HCT116 (cell line): ENCODE measurements at places on chromosomes 7 and 10. TPM values are rescaled to one million over a fixed set of nuclear protein-coding genes. Genes with fewer than 3 reads are reported as not detected.

Gene RTKN2
- total RNA-seq: 7.9 TPM

Gene GPC2
- total RNA-seq: 17.9 TPM

Gene HERC4
- total RNA-seq: 36.5 TPM

Gene KCND2
- total RNA-seq: 0.05 TPM

Gene ADCY1
- 0.05 TPM for total RNA-seq

Gene TMEM196
- total RNA-seq: not detected

Gene EBLN1
- not detected for total RNA-seq

Gene LRRC18
- total RNA-seq: not detected

Gene TRIM50
- not detected for total RNA-seq

GRCh38 chr7:52897713-52898112 lies 137.7 kb upstream of the POM121L12 start:
- H3K4me3 ChIP-seq: no peak overlapping the region
- H3K36me3 ChIP-seq: no peaks in the 10 kb centered on the region
- DNase-seq: no peak

DNA sequence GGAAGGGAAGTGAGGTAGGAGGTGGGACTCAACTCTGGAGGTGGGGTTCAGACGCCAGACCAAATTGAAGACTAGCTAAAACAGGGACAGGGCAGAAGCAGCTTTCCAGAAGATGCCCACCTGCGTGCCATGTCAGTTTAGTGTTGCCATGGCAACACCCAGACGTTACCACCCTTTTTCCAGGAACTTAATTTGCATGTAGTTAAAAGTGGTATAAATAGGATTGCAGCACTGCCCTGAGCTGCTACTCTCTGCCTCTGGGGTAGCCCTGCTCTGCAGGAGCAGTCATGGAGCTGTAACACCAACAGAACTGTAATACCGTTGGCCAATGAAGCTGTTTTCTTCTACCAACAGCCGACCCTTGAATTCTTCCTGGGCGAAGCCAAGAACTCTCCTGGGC lies 93.8 kb downstream of the PRKCQ start:
- no peak overlapping the region for H3K4me3 ChIP-seq
- no peak for DNase-seq
- H3K27ac ChIP-seq: no peak overlapping the region
- H3K4me1 ChIP-seq: no peaks in the 10 kb centered on the region
- peaks cover 26% of the 10 kb centered on the region for H3K27me3 ChIP-seq

DNA sequence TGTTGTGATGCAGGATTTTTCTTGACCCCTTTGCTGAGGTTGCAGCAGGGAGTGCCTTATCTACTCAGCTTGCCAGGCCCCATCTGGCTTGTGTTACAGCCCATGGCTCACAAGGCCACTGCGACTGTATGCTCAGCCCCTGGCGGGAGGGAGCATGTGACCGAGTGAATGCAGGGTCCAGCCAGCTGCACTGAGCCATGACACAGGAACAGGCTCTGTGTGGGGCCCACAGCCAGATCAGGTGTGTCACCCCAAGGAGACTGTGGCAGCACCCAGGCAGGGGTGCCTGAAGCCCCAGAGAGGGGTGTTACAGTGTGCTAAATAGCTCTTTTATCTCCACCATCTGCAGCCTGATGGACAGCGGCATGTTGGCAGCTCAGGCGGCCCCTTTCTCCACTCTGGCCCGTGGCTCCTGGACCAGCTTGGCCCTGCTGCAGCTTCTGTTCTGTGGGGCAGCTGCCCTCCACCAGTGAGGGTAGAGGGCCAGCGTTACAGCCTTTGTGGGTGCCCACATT lies 2.6 kb upstream of the PCBD1 start:
- peaks cover 12% of the 10 kb centered on the region; the same call in 1 of the 2 replicates for H3K36me3 ChIP-seq
- no peaks in the 10 kb centered on the region for H3K27me3 ChIP-seq
- H3K27ac ChIP-seq: no peak overlapping the region
- H3K4me1 ChIP-seq: peaks cover 40% of the 10 kb centered on the region
- DNase-seq: no peak

DNA sequence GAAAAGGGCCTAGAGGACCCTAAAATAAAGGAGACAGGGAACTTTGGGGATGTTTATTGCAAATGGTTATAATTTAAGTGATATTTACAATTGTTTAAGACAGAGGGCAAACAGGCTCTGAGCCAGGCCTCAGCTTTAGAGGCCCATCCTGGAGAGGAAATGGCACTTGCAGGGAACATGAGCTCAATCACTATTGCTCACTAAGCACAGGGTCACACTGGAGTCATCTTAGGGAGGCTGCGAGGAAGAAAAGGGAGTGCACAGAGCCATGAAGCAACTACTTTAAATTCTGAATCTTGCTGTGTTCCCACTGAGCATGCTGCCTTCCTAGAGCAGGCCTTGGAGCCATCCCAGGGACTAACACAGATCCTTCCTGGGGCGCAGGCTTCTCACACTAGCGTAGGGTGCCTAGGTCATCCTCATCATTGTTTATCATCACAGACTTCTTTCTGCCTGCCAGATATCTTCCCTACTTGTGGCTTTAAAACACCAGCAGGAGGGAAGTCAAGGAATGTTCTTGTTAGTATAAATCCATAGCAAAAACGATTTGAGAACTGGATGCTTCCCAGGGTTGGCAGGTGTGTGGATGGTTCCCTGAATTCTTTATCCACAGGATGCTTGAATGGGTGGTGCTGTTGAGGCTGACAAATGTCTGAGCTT lies 12.7 kb upstream of the DNAJB12 start:
- H3K4me1 ChIP-seq: peaks cover 7% of the 10 kb centered on the region
- H3K27me3 ChIP-seq: no peaks in the 10 kb centered on the region
- H3K36me3 ChIP-seq: no peaks in the 10 kb centered on the region
- no peak overlapping the region for H3K27ac ChIP-seq

DNA sequence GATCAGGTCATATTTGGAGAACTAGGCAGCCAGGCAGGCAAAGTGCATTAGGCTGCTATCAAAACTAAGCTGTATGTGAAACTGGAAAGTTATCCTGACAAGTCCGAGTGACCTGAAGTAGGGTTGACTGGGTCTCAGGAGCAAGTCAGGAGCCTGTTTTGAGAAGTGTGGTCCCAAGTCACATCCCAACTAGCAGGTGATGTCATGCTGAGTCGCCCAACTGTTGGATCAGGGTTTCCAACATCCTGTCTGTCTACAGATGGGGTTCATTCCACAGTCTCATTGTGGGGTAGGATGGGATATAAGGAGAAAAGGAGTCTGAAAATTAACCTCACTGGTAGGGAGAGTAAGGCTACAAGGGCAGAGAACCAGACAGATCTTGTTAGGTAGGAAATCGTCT lies 27.0 kb downstream of the SLC26A4 start:
- no peak overlapping the region for H3K27ac ChIP-seq
- peak; percentile 33 for DNase-seq
- peaks cover 9% of the 10 kb centered on the region for H3K4me1 ChIP-seq
- H3K4me3 ChIP-seq: no peak overlapping the region
- no peaks in the 10 kb centered on the region for H3K36me3 ChIP-seq

DNA sequence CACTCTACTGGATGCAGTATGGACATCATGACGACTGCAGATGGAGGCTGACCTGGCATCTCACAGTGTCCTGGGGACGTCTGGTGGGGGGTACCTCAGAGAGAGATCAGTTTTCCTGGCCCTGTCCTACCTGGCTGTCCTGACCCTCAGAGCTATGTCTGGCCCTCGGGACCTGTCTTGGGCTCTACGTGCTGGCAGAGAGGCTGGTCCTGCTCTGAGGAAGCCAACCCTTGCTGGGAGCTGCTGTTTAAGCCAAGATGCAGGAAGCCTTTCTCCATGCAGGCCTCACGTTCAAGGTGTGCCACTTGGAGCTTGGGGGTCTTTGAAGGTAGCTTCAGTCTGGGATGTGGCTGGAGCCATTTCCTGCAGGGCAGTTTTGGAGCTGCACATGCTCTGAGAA lies 42.1 kb upstream of the CXCL12 start:
- H3K36me3 ChIP-seq: no peaks in the 10 kb centered on the region
- DNase-seq: no peak
- H3K27ac ChIP-seq: no peak overlapping the region
- no peak overlapping the region for H3K4me3 ChIP-seq
- no peaks in the 10 kb centered on the region for H3K4me1 ChIP-seq

DNA sequence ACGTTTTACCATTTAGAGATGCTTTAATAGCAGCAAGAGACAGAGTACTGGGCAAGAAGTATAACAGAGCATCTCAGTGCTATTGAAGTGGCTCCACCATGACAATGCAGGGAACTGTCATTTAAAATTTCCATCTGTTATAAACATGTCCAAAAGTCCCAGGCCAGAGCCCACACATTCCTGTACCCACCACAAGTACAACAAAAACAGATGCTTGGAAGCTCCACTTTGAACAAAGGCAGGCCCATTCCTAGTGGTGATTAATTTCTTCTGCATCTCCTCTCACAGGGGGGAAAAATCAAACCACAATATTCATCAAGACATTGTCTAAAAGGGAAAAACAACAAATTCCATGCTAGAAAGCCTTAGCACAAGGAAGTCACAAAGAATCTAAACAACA lies 627.9 kb downstream of the PARD3 start:
- H3K27me3 ChIP-seq: no peaks in the 10 kb centered on the region
- no peak overlapping the region for H3K27ac ChIP-seq
- H3K4me1 ChIP-seq: no peaks in the 10 kb centered on the region

DNA sequence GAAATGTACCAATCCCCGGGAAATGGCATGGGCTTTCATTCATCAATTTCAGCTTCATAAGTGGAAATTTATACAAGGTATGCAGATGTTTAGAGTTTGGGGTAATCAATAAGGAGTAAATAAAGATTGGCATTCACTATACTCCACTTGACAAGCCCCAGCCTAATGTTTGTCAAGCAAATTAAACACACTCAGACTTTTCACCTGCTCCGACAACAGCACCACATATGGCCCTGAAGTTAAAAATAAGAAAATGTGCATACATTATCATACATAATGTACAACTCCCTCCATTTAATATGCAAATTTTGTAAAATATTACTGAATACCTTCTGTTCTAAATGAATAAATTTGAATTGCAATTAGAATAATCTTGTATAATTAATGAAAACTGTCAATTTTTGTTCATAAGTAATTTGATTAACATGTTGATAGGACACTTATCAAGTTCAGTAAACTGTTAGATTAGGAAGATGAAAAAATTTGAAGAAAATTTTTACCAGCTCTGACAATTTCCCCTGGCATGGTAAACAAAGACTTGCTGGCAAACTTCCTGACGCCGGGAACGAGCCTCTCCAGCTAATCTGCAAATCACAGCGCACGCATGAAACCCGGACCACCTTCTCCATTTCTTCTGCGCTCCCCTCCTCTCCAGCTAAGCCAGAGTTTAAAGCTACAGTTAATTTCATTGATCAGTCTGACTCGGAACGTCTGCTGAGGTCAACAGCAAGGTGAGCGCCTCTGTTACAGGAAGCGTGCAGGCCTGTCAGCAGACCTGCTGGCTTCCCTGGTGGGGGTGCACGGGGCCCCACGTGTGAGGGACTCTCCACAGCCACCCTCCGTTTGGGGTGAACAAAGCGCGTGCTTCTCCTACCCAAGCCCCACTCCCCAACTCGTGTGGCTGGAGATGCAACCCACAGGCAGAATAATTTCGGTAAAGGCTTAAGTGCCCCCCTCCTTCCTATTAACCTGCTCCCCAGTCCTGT lies 70.7 kb downstream of the EBF3 start:
- DNase-seq: no peak
- H3K4me1 ChIP-seq: no peaks in the 10 kb centered on the region
- no peak overlapping the region for H3K4me3 ChIP-seq
- no peaks in the 10 kb centered on the region for H3K36me3 ChIP-seq
- no peaks in the 10 kb centered on the region for H3K27me3 ChIP-seq

DNA sequence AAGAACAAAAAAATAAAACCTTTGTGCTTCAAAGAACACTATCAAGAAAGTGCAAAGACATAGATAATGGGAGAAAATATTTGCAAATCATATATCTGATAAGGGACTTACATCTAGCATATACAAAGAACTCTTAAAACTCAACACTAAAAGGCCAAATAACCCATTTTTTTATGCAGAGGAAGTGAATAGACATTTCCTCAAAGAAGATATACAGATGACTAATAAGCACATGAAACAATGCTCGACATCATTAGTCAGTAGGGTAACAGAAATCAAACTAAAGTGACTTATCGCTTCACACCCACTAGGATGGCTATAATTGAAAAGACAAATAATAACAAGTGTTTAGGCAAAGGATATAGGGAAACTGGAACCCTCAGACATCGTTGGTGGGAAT lies 78.0 kb downstream of the MALSU1 start:
- no peak for DNase-seq
- H3K4me1 ChIP-seq: peaks cover 53% of the 10 kb centered on the region
- peaks cover 4% of the 10 kb centered on the region; the same call in 1 of the 2 replicates for H3K36me3 ChIP-seq
- no peak overlapping the region for H3K4me3 ChIP-seq
- no peaks in the 10 kb centered on the region for H3K27me3 ChIP-seq
- no peak overlapping the region for H3K27ac ChIP-seq

DNA sequence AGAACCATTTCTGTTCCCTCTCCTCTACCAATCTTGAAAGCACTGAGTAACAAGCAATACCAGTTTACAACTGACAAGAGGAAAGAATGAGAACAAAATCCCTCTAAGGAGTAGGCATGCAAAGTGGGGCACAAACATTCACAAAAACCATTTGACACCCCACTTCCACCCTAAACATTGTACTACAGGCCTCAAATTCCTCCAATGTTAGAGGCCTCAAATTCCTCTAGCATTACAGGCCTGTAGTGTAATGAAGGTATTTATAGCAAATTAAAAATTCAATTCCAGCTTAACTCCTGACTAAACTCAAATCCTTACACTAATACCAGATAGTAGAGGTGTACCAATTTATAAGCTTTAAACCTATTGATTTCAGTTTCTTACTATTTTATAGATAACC lies 85.4 kb downstream of the SIRT1 start:
- no peak for DNase-seq
- no peaks in the 10 kb centered on the region for H3K27me3 ChIP-seq
- H3K27ac ChIP-seq: no peak overlapping the region

DNA sequence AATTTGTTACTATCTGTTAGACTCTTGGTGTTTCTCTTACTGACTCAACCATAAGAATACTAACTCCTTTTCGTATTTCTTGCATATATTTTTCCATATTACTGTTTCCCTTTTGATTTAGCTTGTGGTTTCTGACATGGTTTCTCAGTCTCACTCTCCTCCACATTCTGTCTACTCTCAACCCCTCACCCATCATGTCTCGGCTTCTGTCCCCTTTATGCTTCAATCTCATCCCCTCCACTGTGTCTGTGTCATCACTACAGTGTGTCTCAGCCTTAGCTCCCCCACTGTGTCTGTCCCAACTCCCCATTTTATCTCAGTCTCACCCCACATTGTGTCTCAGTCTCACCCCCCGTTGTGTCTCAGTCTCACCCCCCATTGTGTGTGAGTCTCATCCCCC lies 126.9 kb downstream of the VIPR2 start:
- H3K36me3 ChIP-seq: no peaks in the 10 kb centered on the region
- no peak overlapping the region for H3K4me3 ChIP-seq
- H3K4me1 ChIP-seq: peaks cover 6% of the 10 kb centered on the region; the same call in 1 of the 2 replicates
- H3K27ac ChIP-seq: no peak overlapping the region
- no peak for DNase-seq
